ENCODE measurements at places on chromosomes 1 and 21.

DNA sequence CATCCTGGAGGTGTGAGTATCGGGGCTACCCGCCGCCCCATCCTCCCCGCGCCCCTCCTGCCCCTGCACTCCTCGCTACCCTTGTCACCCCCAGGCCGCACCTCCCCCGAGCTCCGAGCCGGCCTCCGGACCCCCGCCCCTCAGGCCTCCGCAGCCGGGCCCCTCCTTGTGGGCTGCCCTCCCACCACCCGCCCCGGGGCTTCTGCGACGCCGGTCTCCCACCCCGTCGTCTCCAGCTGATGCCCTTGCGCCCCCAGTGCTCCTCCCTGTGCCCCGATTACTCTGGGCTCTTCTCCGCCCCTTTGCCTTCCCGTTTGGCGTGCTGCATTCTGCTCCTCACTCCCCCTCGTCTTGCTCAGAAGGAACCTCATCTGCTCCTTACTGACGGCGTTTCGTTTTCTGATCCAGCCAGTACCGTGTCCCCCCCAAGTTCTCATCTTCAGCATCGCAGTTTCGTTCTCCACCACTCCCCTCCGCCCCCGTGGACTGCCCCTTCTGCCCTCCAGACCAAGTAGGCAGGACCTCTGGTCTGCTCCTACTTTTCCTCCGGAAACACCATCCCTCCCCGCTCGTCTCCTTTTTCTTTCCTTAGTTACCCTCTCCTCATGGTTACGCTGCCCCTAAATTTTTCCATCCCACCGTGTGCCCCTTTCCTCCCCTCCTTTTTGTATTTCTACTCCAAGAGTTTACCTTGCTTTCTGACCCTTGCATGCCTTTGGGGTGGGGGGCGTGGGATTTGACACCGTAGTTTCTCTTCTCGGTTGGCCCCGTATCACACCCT is 841 bp downstream of the SNX27 start:
- DNase-seq = peak; percentile 30

GRCh38 chr1:148263128-148263905 is 111.2 kb upstream of the NBPF11 start:
- peak; percentile 73 for DNase-seq

- DNase-seq = no peak
Observed at GRCh38 chr1:105436589-105437259, 1619.8 kb upstream of the PRMT6 start.

GRCh38 chr1:66692681-66693080 is 59.6 kb upstream of the DYNLT5 start:
- DNase-seq = no peak

- DNase-seq = no peak
Observed at GRCh38 chr1:94302497-94302896, 65.1 kb upstream of the ARHGAP29 start.

DNA sequence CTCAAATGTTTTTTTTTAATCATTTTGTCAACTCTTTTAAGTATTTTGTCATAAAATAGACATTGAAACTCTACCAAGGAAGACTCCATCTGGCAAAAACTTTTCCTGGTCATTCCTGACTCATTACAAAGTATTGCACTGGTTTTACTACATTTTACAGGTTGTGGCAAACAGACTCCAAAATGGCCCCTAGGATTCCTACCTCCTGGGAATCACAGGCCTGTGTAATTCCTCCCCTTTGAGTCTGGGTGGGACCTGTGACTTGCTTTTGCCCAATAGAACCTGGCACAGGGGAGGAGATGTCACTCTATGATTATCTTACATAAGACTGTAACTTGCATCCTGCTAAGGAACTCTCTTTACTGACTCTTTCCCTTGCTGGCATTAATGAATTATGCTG is 123.6 kb upstream of the KCNJ6 start:
- no peak for DNase-seq

DNA sequence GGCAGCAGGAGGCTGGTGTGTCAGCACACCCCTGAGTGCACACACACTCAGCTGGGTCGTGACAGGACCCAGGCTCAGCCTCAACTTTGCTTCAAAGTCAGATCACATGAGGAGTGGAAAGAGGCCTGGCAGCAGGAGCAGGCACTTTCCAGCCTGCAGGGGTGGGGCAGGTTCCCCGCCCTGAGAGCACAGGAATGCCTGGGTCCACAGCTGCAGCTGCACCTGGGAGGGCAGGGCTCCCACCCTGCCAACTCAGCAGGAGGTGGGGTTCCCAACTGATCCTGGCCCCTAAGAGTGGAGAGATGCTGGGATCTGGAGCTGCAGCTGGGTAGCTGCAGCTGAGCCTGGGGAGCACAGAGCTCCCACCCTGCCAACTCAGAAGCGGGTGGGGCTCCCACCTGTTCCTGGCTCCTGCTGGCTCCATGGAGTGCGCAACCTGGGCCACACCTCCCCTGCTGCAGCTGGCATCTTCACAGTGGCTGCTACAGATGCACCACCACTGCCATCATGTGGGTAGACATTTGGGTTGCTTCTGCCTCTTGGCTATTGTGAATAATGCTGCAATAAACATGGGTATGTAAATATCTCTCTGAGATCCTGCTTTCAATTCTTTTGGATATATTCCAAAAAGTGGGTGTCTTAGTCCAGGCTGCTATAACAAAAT is 415.4 kb downstream of the TTLL7 start:
- DNase-seq = no peak

- no peak for DNase-seq
Observed at GRCh38 chr1:214550857-214551435, 456 bp downstream of the PTPN14 start.

- no peak for DNase-seq
Observed at GRCh38 chr1:25519624-25520023, 23.8 kb upstream of the LDLRAP1 start.

GRCh38 chr1:2921970-2922686 is 99.1 kb upstream of the ACTRT2 start:
- DNase-seq = peak; percentile 15

DNA sequence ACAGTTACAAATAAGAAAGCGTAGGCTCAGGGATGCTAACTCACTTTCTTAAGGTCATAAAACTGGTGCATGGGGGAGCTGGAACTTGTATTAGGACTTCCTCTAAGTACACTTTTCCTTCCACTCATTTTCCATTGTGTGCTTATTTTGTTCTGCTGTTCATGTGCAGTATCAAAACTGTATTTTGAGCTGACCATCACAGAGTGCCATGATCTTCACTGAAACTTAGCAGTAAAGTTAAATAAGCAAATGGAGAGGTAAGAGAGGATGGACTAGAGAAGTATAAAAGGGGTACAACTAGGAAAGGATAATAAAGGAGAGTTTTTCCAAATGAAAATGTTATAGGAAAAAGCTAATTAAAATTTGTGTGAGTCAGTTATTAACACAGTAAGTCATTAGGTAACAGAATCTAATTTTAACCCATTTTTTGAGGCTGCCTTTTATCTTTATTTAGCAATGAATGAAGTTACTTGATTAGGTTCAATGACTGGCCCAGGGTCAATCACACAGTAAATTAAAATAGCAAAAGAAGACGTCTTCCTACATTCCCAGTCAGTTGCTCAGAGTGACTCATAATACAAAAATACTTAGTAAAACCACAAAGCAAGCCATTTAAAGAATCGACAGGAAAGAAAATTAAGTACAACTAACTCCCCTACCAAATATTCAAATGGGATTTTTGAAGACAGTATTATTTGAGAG is 165.8 kb upstream of the C1orf105 start:
- no peak for DNase-seq

DNA sequence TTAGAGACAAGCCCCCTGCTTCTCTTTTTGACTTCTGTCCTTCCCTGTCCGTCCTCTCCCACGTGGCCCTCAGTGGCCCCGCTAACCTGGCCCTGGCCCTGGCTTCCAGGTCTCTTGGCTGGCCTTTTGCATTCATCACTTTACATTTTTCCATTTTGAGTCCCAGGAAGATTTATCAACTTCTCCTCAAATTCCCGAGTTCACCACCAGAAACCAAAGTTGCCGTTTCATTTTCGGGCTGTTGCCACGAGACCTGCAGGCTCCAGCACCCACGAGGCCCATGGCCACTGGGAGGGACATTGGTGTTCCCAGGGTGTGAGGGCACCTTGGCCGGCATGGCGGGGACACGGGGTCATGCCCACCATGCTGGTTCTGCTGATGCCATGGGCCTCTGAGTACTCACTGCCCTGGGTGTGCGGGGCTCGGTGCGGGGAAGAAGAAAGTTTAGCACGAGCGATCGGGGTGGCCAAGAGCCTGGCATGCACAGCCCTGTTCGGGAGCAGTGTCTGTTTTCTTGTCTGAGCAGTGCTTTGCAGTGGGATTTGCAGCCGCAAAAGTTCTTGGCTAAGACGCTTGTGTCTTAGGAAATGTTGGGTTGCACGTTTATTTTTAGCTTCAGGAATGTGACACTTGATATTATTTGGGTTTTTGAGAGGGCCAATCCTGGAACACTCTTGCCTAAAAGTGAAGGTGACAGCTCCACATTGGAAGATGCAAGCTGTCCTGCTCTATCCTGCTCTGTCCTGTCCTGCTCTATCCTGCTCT is 40.4 kb upstream of the ADARB1 start:
- DNase-seq = no peak

- peak; percentile 61 for DNase-seq
Observed at GRCh38 chr1:50978852-50979781, 9.1 kb downstream of the CDKN2C start.

Measured in OCI-LY7 (cell line).